ENCODE measurements at places on chromosomes 5 and 9.

GRCh38 chr5:90014420-90014819 lies 395.1 kb downstream of the CETN3 start:
- no peak for DNase-seq

- DNase-seq: no peak
Observed at GRCh38 chr5:121408778-121409177, 442.9 kb upstream of the FTMT start.

- DNase-seq: no peak
Observed at GRCh38 chr9:104025104-104025503, 69.0 kb upstream of the SMC2 start.

GRCh38 chr5:158700231-158701006 lies 399.3 kb downstream of the EBF1 start:
- DNase-seq: no peak

DNA sequence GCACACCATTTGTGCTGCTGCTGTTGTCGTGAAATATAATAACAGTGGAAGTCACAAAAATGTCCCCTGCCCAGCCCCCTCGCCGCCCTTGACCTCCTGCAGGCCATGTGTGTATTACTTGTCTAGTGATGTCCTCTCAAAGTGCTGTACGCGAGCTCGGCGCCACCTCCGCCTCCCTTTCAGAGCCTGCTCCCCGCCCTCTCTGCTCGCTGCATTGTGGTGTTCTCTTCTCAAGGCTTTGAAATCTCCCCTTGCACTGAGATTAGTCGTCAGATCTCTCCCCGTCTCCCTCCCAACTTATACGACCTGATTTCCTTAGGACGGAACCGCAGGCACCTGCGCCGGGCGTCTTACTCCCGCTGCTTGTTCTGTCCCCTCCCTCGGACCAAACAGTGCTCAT lies 14.7 kb upstream of the CFAP157 start:
- no peak for DNase-seq

- DNase-seq: no peak
Observed at GRCh38 chr5:135543001-135543484, 7.3 kb upstream of the NEUROG1 start.

DNA sequence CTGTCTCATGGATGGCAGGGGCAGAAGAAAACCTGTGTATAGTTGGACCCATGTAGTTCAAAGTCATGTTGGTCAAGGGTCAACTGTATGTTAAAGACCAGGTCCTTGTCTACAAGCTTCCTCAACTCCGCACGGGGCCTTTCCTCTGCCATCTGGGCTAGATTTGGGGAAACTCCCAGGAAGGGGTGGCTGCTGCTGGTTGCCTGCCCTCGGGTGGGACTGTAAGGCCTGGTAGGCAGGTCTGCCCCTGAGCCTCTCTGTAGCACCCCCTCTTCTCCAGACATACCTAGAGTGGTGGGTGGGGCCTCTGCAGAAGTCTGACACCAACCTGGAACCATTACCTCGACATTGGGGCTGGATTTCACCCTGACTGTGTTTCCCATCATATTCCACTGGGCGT lies 15.2 kb downstream of the ENHO start:
- no peak for DNase-seq

DNA sequence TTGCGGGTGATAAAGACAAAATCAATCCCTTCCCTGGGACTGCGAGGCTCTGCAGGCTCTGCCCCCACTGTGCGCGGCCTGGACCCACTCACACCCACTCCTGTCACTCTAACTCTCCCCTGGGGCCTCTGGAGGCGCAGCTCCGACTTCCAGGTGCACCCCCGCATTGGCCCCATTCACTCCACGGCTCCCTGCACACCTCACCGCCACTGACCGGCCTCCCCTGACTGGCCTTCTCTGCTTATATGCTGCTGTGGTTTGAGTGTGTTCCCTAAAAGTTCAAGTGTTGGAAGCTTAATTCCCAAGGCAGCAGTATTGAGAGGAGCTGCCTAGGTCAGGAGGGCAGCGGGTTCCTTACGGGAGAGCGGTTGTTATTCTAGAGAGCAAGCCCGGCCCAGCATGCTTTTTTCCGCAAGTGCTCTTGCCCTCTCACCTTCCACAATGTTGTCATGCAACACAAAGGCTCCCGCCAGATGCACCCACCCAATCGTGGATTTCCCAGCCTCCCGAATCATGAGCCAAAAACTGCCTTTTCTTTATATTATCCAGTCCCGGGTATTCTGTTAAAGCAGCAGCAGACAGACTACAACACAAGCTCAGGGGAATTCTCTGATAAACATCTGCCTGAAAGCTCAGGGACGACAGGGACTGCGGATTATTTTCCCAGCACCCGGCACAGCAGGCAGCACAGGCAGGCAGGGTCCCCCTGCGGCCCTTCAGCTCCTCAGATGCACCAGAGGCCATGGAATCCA lies 73.5 kb upstream of the LRRTM2 start:
- DNase-seq: no peak

DNA sequence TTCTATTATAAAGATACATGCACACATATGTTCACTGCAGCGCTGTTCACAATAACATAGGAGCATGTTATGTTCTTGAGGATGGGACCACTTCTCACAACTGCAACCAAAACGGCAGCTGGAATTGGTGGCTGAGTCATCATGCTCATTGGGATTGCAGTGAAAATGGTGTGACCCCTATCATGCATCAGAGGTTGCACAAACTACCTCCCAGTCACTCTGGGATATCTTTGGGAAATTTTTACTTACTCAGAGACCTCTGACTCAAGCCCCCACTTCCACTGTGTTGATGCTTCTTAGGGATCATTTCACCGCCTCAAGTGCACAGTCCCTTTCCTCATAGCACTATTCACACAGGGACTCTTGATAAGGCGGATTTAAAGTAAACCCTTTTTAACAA lies 474.1 kb downstream of the BNC2 start:
- no peak for DNase-seq

DNA sequence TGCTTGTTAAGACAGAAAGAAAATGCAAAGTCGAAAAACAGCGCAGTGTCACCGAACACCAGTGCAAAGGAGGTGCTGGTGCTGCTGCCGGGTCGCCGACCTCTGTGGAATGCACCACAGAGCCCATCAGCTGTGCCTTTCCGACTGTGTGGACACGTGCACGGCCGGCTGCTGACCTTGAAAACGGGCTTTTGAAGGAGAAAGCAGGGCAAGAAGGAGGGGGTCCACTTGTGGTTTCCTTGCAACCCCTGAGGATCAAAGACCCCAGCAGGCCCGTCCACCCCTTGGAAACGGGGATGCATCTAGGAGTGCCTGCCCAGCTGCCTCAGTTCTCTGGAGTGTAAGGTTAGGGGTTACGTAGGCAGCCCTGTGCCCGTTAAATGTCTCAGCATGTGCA lies 6.2 kb upstream of the OLFM1 start:
- no peak for DNase-seq

- no peak for DNase-seq
Observed at GRCh38 chr5:168449166-168449565, 37.1 kb upstream of the RARS1 start.

DNA sequence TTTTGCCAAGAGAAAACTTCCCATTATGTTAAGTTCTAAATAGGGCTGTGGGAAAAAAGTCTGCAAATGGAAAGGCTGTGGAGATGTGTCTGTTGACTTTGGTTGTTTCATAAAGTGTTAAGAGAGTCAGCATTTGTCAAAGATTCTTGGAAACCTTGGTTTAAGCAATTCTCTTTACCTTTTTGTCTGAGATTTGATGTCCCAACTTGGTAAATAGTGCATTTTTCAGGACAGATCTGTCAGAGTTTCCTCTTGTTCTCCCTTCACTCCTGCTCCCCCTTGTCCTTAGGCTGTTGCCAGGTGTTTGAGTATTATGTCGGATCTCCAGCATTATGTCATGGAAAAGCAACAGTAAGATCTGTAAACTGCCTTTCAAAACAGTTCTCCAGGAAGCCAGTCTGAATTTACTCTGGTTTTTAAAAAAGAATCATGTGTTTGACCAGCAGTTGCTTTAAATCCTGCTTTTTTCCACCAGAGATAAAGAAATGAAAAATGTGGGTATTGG lies 79.1 kb upstream of the ADAMTSL1 start:
- DNase-seq: no peak

GRCh38 chr5:157067005-157067404 lies 8.1 kb upstream of the HAVCR1 start:
- no peak for DNase-seq

GRCh38 chr5:41787265-41787664 lies 83.0 kb downstream of the OXCT1 start:
- no peak for DNase-seq

DNA sequence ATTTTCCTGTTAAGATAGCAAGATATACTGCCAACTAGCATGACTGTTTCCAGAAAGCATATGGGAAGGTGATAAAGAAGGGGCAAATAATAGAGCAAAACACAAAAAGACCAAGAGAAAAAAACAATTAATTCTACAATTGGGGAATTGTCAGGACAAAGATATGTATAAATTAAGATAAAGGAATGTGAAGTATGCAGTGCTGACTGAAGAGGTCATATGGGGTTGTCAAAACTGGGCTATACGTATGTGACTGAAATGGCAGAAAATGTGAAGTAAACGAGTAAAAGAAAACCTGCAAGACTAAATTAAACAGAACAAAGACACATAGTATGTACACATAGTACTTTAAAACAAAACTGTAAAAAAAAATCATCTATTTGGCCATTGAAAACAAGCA lies 222.3 kb downstream of the ARL15 start:
- DNase-seq: no peak

- no peak for DNase-seq
Observed at GRCh38 chr5:28313321-28313951, 1275.0 kb upstream of the CDH9 start.

DNA sequence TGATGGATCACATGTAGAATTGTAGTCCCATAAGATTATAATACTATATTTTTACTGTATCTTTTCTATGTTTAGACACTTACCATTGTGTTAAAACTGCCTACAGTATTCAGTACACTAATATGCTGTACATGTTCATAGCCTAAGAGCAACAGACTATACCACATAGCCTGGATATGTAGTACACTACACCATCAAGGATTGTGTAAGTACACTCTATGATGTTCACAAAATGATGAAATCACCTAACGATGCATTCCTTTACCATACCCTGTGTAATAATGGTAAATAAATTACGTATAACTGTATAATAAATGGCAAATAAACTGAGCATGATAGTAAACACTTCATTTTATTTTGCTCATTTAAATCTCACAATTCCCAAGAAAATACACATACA lies 60.3 kb downstream of the RICTOR start:
- no peak for DNase-seq

DNA sequence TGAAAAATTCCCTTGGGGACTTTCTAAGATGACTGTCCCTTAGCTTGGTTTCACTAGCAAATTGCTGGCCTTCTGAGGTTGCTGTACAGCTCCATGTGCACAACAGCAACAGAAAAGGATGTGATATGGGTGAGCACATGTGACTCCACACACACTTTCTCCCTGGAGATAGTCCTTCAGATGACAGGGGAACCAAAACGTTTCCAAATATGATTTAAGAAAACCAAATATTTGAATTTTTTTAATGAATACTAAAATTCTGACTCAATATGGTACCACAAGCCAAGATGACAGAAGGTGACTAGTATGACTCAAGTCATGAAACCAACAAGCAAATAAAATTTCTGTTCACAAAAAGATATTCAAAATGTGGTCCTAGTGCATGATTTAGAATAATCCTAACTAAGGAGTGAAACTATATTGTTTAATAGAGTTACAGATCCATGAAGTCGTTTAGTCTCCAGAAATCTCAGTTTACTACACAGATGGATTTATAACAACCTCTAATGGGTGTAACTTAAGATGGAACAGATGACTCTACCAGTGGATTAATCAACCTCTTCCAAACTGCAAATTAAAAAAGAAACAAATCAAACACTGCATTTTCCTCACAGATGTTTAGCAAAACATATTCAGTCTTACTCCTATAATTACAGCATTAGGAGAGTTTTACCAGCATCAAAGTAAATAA lies 144.8 kb upstream of the PIK3R1 start:
- no peak for DNase-seq

- no peak for DNase-seq
Observed at GRCh38 chr5:15103130-15103529, 231.6 kb upstream of the ANKH start.

- DNase-seq: no peak
Observed at GRCh38 chr5:104540448-104540847, 977.9 kb upstream of the NUDT12 start.

- no peak for DNase-seq
Observed at GRCh38 chr9:17349831-17350230, 215.0 kb downstream of the CNTLN start.

- DNase-seq: no peak
Observed at GRCh38 chr9:91958174-91958573, 8.1 kb upstream of the ROR2 start.

DNA sequence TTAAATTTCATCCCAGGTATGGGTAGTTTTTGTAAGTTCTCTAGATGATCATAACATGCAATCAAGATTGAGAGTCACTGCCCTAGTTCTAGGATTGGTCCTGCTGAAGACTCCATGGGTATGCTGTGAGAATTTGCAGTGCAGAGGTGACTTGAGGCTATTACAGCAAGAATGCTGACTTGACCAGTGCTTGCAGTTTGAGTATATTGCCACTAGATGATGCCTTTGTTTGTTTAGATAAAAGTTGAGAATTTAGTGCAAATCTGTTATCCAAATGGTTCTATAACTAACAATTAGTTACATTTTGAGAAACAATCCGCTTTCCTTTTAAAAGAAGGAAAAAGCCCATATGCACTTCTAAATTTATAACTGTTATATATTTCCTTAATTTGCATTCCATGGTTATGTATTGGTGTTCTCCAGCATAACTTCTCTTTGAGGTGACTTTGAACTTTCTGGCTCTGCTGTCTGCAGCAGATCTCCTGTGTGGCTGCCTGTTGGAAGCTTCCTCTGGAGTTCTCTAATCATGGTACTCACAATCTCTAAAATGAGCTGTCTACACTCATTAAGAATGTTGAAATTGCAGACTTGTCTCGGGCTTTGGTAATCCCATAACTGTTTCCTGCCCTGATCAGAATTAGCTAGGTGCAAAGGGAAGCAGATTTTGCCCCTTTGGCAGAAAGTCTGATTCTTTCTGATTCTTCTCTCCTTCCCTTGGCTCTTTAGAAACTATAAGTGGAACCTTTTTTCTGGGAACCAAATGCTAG lies 24.9 kb downstream of the MELK start:
- DNase-seq: no peak

- no peak for DNase-seq
Observed at GRCh38 chr5:87263498-87263897, 4.2 kb upstream of the RASA1 start.

- DNase-seq: no peak
Observed at GRCh38 chr5:35857606-35858205, 1.0 kb downstream of the IL7R start.

- DNase-seq: no peak
Observed at GRCh38 chr9:23643656-23644258, 182.3 kb downstream of the ELAVL2 start.

GRCh38 chr5:35856765-35857351 lies at the start of gene IL7R:
IL7R (plus strand) TSS chr5:35856891; CDS start chr5:35856978, 87 bp downstream.
- no peak for DNase-seq

- DNase-seq: no peak
Observed at GRCh38 chr5:141491323-141492167, 2.7 kb downstream of the PCDHGC5 start.

GRCh38 chr5:33343676-33344327 lies 97.0 kb upstream of the TARS1 start:
- DNase-seq: no peak

- DNase-seq: no peak
Observed at GRCh38 chr9:116435706-116436105, 251.4 kb upstream of the TRIM32 start.

GRCh38 chr9:116178481-116179211 lies 25.1 kb downstream of the PAPPA start:
- no peak for DNase-seq

GRCh38 chr9:111959468-111960359 lies 63.1 kb downstream of the UGCG start:
- no peak for DNase-seq

All from stimulated activated CD8-positive, alpha-beta memory T cell treated with anti-CD3 and anti-CD28 coated beads, Interleukin-2, amount 100 ng/mL, for 48 hours (primary cell).